ENCODE measurements at places on chromosomes 5 and 9.

GRCh38 chr5:118033686-118034338 lies 954.5 kb downstream of the DTWD2 start:
- no peak for DNase-seq

DNA sequence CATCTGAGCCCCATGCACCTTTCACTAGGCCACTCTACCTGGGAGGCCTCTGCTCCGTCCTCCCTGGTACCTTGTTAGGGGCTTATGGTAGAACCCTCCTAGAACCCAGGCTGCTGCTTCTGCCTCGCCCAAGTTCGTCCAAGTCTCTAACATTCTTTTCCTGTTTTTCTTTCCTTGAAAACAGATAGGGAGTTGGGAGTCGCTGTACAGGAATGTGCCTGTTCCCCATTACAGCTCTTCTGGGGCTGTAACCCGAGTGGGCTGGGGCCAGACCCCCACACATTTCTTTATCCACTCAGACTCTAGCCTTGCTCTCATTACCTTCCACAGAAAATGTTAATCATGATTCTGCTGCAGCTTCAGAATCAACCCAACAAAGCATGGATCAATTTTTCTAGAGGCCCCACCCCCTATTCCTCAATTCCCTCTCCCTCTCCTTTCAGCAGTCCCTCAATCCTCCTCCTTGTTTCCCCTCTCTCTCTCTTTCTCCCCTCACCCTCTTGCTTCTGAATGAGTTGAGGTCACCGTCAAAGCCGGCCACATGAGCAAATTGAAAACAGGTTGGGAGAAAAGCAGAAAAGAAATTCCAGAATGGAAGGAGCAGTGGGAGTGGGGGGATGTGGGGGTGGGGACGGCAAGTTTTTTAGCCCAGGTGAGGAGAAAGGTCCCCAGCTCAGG lies 193.8 kb upstream of the TRIM32 start:
- DNase-seq: no peak

DNA sequence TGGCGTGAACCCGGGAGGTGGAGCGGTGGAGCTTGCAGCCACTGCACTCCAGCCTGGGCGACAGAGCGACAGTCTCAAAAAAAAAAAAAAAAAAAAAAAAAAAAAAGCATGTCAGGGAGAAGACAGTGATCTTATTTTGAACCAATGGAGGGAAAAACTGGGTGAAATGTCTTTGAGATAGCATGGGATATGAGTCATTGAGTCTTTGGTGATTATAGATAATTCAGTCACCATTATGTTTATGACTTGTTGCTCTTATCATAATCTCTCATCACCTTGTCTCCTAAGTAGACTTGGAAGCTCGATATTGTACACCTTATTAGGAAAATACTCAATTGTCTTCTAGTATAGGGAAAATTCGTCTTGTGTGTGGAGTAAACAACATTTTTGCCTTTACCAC lies 55.1 kb upstream of the KDM4C start:
- no peak for DNase-seq

GRCh38 chr5:63916786-63917185 lies 45.5 kb downstream of the HTR1A start:
- no peak for DNase-seq

All from activated CD8-positive, alpha-beta memory T cell treated with anti-CD3 and anti-CD28 coated beads for 1 hour (primary cell).